NCI-H1694 (cell line): ENCODE measurements at places on chromosomes 2 and 18.

DNA sequence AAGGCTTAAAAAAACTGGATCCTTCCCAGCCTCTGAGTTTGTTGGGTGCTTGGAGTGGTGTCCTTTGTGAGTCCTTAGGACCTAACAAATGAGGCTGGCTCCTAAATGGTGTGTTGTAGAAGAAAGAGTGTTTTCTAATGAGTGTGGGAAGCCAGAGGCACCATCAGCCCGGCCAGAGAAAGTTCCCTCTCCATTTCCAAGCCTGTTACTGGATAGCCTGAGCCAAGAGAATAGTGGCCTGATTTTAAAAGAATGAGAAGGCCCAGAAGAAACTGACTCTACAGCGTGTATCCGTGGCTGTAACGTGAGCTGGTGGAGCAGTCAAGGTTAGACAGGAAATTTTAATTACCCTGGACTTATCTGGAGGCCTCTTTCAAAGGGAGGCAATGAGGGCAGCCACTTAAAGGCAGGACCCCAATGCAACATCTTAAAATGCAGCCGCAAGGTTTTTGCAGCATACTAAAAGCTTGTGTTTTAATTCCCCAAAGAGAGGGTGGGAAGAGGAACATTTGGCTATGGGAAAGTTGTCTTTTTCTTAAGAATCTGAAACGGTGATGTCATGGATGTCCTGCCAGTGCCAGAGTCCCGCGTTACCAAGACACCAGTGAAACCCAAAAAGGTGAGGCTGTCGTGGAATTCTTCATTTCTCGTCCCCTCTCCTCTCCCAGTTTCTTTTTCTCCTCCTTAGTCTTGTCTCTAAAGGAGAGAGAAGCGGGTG is 4.6 kb downstream of the EFHD1 start:
- DNase-seq = no peak

GRCh38 chr18:45423659-45424058 is 191.6 kb upstream of the SLC14A2 start:
- peak; percentile 2 for DNase-seq

- DNase-seq = no peak
These were observed 24.6 kb downstream of the GCG start for GRCh38 chr2:162127422-162127821.

GRCh38 chr18:30970196-30970816 is 72.2 kb downstream of the DSC3 start:
- DNase-seq = peak; percentile 59

DNA sequence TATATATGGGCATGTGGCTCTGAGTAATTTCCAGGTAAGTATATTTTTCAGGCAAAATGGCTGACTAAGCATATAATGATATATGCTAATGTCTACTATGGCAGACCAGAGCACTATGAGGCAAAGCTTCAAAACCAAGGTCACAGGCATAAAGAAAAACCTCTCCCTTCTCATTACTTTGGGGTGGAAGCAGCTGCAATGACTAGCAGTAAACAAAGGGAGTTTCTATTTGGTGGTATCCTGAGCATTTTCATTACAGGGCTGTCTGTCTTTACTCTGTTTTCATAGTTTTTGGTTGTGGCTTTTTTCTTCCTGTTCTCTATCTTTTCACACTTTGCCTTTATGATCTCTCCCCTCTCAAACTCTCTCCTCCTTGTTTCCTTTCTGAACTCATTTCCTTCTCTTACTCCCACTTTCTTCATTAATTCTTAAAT is 15.6 kb downstream of the PDE6D start:
- no peak for DNase-seq

- DNase-seq = peak; percentile 88
These were observed 779 bp upstream of the LYPD6 start for GRCh38 chr2:149329489-149330126.
